ENCODE measurements at places on chromosomes 4 and X.

- no peak for DNase-seq
Observed at GRCh38 chrX:46722742-46723568, 36.0 kb downstream of the SLC9A7 start.

DNA sequence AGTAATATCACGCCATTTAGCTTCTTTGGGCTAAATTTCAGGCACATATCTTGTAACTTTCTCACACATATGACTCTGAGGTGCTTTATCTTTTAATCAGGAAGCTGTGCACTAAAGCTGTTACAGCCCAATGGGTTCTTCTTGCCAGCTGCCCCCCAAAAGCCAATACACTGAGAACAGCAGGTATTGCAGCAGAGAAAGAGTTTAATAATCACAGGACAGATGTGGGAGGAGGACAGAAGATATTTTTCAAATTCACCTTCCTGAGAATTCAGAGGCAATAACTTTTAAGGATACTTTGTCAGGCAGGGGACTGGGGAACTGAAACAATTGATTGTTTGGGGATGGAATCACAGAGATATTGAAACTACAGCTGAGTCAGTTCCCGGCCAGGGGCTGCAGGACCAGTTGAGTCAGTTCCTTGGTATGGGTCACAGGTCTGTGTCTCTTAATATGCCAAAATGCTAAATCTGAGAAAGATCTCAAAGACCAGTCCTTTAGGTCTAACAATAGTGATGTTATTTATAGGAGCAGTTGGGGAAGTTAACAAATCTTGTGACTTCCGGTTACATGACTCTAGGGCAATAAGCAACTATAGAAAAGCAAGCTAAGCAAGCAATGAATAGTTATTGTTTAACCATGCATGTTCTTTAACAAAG, 28.1 kb downstream of the DDIT4L start:
- no peak for DNase-seq

DNA sequence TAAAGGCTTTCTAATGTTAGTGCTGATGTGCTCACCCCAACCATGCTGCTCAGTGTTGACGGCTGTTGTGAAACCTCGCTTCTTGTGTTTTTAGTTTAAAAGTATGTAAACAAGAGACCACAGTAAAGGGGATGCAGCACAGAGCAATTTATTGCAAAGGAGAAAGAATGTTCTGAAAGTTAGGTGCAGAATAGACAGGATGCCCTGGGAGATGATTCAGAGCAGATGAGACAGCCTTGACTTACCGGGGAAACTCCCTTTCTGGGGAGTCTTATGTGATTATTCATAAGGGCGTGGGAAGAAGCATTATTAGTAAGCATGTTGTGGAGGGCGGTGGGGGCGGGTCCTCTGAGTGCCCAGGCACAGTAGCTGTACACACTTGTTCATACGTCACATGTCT, 47.7 kb downstream of the EVC start:
- no peak for DNase-seq

- peak; percentile 44 for DNase-seq
Observed at GRCh38 chr4:38024206-38024509, 64.0 kb downstream of the PTTG2 start.

DNA sequence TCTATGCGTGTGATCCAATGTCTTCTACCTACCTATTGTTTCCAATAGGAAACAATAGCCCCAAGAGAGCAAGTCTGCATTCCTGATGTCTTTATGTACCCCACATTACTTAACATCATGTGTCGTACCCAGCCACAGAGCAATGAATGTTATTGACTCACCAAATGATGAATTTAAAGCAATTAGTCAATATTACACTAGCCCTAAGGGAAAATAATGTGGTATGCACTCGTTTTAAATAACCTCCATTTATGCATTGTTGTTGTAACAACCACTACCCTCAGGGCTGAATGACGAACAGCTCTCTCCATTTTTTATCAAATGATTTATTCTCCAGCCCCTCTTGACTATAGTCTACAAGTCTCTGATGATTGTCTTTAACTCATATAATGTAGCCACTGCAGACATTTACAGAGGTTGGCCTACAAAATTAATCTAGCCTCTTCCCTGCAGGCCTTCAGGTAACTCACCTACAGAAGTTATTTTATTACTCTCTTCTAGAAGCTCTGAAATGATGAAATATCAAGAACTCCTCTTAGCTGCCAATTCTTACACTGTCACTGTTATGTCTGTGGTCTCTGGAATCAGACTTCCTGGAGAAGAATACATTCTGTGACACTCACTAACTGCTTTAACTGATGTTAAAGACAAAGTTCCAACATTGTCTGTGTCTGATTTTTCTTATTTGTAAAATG, 601.7 kb upstream of the GRIA3 start:
- no peak for DNase-seq

DNA sequence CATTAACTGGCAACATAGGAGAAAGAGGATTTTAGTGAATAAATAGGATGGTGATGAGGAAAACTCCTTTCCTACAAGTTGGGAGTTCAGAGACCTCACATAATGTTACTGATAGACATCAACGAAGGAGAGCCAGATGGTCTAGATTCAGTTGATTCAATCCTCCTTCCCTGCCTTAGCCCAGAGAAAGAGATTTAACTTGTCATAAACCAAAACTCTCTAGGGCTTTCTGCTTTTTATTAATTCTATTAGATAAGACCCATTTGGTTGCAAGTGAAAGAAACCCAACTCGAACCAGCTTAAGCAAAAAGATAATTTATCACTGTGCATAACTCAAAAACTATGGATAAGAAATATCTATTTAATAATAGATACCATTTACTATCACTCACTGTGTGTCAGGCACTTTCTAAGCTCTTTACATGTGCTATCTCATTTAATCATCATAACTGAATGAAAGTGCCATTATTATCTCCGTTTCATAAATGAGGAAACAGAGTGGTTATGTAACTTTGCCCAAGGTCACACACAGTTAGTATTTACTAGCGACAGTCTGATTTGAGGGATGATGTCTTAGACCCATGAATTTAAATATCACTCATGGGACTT, 4.3 kb upstream of the UNC5C start:
- DNase-seq = no peak

DNA sequence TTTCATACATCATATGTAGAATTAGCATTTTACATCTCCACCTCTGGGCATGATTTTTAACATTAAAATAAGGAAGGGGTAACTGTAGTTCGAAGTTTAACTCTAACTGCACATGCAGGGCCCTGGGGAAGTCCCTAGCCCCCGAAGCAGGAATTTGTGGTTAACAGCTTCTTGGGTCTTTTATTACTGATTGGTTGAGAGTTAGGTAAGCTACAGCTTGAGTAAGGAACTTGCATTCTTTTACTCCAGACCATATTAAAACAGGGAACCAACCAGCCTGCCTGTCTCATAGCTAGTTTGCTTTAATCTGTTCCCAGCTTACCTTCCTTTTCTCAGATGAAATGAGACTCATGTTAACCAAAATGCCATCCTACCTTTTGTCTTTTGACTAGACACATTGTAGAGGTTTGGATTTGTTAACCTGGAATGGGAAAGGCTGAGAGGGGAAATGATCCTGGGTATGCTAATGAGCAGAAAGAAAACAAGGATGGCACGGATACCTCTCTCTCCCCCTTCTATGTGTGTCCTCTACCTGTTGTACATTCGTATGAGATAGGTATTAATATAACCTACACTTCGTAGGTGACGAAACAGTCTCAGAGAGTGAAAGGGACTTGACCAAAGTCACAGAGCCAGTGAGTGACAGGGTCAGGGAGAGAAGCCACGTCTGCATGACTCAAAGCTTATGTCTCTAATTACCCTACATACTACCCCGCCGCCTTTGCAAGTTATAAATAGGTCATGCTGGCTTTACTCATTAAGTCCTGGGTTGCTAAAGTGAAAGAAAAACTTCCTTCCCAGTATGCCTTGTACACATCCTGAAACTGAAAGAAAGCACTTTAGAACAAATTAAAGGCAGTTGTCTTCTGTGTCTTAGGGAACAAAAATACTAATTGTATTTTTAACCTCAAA, 119.5 kb upstream of the AFF2 start:
- DNase-seq = no peak

DNA sequence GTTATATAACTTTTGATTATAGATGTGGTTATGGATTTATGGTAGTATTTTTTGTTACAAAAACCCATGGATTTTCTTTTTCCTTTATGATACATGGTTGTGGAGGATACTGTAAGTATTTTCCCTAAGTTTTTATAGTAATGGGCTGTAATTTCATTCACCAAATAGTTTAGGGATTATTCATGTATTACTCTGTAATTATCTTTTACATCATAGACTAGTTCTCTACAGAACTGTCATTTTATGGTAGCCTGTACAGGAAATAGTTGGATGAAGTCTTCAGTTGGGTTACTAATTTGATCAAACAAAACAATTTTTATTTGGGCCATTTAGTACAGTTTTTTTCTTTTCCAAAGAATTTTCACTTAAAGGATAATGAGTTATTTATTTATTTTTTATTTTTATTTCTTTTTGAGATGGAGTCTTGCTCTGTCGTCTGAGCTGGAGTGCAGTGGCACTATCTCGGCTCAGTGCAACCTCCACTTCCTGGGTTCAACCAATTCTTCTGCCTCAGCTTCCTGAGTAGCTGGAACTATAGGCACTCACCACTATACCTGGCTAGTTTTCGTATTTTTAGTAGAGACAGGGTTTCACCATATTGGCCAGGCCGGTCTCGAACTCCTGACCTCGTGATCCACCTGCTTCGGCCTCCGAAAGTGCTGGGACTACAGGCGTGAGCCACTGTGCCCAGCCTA, 42.1 kb downstream of the RBPJ start:
- no peak for DNase-seq

DNA sequence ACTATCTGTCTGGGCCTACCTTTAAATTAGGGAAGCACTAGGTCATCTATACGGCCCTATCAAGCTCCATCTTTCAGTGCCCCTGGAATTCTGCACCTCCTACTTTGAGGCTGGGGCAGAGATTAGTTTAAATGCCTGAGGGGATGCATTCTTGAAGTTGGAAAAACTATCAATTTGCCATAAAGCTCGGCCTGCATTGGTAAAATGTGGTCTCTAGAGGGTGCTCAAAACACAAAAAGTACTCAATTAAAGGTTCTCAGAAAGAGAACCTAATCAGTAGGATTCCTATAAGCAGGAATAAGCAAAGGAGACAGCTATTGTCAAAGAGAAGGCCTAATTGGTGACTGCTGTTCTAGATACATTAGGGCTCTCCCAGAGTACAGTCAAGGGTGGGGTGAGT, 111.7 kb downstream of the AMER1 start:
- DNase-seq = no peak

DNA sequence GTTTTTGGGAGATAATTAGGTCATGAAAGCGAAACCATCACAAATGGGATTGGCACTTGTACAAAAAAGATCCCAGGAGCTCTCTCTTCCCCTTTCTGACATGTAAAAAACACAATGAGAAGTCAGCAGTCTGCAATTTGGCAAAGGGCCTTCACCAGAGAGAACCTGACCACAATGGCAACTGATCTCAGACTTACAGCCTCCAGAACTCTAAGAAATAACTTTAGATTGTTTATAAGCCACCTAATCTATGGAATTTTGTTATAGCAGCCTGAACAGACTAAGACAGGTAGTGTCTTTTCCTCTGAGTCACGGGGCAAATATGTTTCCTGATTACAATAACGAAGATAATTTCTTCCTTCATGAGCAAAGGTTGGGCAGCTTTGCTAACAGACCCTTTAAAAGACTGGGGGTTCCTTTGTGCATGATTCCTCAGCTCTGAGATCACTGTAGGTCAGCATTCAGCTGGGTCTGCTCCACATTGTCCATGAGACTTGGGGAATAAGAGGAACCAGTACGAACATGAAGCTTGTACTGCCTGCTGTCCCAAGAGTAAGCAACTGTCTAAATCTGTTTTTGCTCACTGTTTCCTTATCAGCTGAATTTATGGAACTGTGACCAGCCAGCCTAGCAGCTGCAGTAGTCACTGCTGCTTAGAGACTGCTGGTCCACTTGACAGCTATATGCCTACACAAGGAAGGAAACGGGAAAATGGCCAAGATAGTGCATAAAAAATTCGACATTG, 191.6 kb downstream of the ANAPC10 start:
- DNase-seq = peak; percentile 37

- DNase-seq = no peak
Observed at GRCh38 chr4:174036576-174036975, 246.9 kb downstream of the FBXO8 start.

GRCh38 chr4:139719381-139720101, 53.9 kb downstream of the MGST2 start:
- DNase-seq = no peak

DNA sequence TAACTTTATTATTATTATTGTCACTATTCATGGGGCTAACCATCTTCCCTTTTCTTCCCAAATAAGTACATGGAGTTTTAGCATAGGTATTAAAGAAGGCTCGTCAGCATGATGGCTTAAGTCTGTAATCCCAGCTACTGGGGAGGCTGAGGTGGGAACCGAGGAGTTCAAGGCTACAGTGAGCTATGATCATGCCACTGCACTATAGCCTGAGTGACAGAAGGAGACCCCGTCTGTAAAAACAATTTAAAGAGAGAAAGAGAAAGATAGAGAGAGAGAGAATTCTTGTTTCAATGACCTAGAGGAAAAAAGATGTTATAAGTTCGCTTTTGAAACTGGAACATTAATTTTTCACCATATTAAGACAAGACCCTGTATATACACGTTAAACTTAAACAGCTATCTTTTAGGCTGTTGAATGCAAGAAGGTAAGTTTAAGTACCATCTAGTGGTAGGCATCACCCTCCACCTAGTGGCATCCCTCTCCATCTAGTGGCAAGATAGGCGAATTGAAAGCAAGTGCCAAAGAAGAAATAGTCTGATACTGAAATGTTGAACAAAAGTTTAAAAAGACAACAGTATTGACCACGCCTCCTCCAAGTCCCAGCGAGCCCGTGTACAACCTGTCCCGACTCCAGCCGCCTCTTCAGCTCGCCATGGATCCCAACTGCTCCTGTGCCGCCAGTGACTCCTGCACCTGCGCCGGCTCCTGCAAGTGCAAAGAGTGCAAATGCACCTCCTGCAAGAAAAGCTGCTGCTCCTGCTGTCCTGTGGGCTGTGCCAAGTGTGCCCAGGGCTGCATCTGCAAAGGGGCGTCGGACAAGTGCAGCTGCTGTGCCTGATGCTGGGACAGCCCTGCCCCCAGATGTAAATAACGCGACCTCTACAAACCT, 26.0 kb upstream of the YTHDC1 start:
- DNase-seq = no peak

DNA sequence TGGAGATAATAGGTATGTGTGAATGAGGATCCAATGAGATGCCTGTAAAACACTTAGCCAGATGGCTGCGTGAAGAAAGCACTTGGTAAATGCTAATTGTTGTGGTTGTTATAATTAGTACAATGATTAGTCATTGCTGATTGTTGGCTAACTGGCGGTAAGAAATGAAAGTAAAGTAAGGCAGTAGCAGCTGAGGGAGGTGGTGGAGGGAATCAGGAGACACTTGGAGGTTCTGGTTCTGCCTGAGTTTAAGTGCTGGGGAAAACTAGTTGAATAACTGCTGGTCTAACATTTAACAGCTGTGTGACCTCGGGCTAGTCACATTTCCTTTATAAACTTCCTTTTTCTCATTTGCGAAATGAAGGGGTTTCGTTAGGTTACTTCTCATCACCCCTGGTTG, 30.9 kb downstream of the CD38 start:
- DNase-seq = no peak

DNA sequence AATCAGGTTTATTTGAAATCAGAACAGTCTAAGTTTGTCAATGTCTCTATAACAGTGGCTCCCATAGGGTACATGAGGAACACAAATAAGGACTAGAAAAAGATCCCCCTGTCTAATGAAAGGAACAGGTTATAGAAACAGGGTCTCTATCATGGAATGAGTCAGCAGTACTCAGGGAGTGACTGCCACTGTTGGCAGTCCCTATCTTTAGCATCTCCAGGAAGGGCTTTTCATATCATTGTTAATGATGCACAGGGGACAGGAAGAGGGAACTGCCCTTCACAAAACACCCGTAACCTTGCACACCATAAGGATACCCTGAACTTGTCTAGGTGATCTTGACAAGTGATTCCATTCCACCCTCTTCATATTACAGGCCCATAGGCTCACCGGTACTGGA, 38.5 kb upstream of the SMIM10L2A start:
- no peak for DNase-seq

Data from renal pelvis (tissue), 12 donors.